ENCODE measurements at places on chromosomes 6 and 20.

DNA sequence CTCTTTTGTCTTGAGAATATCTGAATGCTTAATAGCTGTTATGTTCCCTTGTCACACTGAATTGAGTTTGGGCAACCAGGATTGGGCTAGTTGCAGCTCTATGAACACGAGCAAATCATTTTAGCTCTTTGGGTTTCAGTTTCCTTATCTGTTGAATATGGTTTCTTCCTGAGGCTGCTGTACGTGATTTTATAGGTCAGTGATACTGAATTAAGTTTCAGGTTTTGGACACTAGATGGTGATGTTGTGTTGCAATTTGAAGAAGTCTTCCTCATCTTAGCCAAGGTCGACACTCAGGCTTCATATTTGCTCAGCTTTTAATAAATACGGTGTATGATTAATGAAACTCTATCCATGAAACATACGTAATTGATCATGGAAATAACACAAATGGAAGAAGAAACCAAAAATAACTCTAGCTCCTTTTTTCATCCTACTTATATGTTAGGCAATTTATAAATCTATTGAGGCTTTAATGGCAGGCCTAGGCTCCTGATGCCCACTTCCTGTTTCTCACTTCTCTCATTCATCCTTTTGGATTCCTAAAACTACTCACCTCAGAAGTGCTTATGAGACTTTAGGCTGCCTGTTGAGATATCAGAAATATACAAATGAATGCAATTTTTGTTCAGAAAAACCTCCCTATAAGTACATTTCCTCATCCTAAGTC, 354.1 kb upstream of the MAP3K7 start:
- DNase-seq, result peak; percentile 35

GRCh38 chr6:111683749-111684267, 78.1 kb upstream of the TRAF3IP2 start:
- no peak for DNase-seq

- DNase-seq, result no peak
Observed at GRCh38 chr20:61644378-61645076, 392.5 kb downstream of the CDH4 start.

GRCh38 chr20:1322511-1323245, 6.3 kb downstream of the SDCBP2 start:
- no peak for DNase-seq

DNA sequence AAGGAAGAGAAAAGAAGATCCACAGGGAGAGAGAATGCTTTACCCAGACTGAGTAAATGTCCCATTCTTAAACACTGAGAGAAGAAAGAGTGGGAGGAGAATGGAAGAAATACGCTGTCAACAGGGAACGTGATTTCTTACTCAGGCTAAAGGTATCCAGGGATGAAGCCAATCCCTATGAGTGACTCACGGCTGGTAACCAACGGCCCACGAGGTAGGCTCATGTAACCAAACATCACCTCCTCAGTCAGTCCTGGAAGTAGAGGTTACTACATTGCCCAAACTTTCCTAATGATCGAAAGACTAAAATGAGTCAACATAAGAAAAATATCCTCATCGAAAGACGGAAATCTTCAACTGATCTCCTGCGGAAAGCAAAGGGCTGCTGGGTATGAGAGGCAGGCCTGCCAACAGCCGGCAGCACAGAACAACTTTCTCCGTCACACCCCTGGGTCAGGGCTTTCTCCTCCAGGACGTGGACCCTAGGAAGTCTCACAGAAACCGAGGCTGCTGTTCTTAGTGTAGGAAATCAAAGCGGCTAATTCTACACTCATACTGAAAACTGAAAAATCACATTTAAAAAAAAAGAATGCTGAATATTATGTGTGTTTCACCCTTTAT, 292.6 kb downstream of the GMDS start:
- no peak for DNase-seq

- DNase-seq, result no peak
Observed at GRCh38 chr6:11772109-11772825, 6.3 kb downstream of the ADTRP start.

DNA sequence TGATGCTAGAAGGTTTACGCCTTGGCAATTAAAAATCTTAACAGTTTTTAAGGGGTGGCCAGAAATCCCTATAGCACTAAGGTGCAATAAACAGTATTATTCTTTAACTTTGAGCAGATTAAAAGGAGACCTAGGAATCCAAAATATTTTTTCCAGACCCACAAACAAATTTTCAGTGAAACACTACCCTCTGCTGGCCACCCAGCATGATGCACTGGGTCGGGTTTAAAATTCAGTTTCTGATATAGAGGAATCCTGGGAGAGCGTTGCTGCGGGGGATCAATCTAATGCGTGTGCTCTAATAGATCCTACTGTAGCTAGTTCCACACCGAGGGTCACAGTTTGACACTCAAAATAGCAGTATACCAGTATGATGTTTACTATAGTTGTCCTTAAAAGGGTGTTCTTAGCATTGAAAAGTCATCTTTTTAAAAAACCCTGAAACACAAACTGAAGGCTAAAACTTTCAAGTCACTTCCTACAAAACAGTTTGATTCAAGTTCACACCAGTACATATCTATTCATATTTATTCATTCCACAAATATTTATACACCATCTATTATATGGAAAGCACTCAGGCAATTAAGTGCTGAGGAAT, 10.2 kb downstream of the UBE3D start:
- DNase-seq, result peak; percentile 36

DNA sequence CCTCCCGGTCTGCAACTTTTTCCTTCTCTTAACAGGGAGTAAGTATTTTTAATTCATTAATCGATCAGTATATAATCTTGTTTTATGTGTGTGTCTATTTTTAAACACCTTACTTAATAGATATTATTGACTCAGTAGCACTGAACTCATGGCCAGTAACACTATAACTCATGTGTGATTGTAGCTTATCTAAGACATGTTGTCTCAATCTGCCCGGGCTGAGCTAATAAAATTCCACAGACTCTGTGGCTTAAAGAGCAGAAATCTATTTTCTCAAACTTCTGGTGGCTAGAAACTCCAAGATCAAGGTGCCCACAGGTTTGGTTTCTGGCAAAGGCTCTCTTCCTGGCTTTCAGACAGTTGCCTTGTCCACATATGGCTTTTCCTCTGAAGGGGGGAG, 68.8 kb upstream of the TNFAIP3 start:
- DNase-seq, result no peak

DNA sequence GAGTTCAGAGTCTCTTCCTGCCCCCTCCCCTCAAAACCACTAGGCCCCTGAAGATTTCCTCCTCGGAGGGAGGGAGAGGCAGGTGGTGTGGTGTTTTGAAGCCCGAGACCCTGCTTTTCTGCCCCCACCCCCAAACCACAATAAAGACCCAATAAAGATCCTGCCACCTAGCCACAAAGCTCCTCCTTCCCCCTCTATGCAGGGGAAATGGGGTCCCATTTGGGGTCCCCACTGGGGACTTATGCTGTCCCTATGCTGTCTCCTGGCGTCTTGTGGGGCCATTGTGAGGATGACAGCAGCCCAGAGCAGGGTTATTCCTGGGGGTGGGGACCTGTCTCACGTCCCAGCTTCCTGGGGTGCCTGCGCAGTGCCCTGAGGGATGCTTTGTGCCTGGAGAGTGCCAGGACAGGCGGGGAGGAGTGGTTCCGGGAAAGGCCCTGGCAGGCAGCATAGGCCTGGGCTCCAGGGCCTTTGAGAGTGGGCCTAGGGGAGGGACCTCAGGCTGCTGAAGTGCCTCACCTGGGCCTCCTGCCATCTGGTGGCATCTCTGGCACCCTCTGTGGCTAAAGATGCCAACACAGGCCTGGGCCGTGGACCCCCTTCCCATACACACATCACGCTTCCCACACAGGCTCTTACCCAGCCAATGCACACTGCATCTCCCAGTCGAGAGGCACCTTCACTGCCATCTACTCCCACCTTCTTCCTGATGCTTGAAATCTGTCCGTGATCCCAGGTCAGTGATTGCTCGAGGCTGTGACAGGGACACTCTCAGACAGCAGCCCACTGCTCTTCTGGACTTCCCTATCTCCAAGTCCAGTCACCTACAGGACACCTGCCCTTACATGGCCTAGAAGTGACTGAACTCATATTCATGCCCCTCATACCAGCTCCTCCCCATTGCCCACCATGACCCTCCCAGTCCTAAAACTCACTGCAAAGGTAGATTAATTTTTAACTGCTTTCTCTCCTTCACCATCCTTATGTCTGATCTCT, 7.9 kb upstream of the ARMC12 start:
- DNase-seq, result no peak

DNA sequence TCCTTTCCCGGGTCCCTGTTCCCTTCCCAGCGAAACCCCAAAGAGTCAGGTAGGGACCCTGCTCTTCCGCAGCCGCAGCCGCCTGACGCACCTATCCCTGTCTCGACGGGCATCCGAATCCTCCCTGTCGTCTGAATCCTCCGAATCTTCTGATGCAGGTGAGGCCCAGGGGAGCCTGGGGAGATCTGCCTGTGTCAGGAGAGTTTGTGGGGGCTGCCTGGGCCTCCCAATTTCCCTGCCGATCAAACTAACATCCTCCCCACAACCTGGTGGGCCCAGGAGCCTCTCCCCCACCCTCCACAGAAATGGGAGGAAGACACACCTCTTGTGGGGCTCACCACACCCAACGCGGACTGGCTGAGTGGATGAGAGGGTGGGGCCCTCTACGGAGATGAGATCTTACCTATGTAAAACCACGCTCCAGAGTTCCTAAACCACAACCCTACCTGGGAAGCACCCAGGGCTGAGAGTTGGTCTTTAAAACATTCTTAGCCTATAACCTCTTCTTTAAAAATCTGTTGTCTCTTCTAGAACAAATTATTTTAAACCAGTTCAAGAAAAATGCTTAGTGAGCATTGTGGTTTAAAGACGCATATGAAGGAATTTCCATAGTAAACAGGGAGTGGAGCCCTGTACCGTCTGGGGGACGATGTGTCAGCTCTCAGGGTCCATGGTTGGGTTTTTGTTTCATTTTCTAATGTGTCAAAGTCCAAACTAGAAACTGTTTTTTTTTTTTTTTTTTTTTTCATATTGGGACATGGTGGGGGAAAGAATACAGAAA, 1.7 kb downstream of the CDC25B start:
- no peak for DNase-seq

DNA sequence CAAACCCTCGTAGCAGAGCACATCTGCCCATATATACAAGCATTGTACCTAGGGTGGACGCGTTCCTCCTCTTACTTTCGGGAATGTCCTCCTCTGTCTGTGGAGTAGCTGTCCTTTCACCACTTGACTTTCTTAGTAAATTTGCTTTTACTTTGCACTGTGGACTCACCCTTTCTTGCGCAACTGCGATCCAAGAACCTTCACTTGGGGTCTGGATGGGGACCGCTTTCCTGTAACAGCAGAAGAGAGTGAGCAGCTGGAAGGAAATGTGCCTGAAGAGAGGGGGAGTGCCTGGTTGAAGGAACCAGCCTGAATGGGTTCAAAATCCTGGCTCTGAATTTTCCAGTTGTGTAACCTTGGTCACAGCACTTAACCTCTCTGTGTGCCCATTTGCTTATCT, 40.1 kb upstream of the PMEPA1 start:
- no peak for DNase-seq

GRCh38 chr6:147486683-147487082, 21.8 kb upstream of the SAMD5 start:
- DNase-seq, result no peak

DNA sequence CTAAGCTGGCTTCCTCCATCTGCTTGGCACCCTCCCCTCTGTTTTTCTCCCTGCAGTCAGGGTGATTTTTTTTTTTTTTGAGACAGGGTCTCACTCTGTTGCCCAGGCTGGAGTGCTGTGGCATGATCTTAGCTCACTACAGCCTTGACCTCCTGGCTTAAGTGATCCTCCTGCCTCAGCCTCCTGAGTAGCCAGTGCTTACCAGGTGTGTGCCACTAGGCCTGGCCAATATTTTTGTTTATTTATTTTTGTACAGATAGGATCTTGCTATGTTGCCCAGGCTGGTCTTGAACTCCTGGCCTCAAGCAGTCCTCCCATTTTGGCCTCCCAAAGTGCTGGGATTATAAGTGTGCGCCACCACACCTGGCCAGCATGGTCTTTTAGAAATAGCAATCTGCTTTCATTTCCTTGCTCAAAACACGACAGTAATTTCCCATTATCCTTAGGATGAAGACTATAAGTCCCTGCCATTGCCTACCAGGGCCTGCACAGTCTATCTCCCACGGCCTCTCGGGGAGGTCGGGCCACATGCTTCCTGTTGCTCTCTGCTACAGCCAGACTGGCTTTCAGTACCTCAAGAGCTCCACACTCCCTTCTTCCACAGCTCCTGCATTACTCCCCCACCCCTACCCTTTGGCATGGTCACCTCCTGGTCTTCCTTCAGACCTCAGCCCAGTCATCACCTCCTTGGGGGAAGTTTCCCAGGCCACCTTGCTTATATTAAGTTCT, 11.1 kb upstream of the CD164 start:
- DNase-seq, result no peak

GRCh38 chr20:575230-575629, 31.6 kb upstream of the CSNK2A1 start:
- DNase-seq, result no peak

DNA sequence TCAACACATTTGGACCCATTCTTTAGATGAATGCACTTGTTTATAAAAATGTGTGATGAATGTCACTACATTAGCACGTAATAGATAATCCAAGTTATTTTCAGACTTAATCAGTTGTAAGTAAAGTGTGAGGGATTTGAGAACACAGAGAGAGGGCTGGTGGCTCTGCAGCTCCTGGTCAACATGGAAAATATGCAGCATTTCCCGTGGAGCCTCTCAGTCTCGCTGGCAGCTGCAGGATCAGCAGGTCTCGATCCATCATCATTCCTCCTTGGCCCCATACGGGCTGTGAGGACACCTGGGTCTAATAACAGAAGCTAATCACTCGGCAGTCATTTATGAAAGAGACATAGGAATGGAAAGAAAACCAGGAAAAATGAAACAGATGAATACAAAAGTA, 390.2 kb downstream of the PRKN start:
- DNase-seq, result no peak

- DNase-seq, result no peak
Observed at GRCh38 chr6:52352239-52353018, 9.5 kb upstream of the PAQR8 start.

GRCh38 chr20:51341581-51341980, 200.9 kb downstream of the NFATC2 start:
- no peak for DNase-seq

DNA sequence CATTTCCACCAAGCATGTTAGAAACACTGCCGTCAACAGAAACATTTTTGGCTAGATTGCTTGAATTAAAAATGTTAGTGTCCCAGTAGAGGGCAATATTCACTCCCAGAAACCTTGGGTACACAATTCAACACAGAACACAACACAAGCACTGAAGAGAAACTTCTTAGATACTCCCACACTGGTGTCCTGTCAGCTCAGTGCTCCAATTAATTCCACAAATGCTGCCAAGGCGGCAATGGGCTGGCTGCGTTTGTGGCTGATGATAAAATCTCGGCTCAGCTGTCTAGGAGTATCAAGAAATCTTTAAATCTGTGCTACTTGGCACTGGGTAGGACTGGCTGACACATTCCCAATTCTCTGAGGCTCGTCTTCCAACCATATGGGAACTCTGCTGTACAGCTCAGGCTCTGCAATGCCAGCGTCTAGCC, 39.3 kb downstream of the BEND3 start:
- DNase-seq, result no peak

- no peak for DNase-seq
Observed at GRCh38 chr20:15627501-15627903, 945.7 kb downstream of the KIF16B start.

GRCh38 chr20:49790077-49790798, 22.4 kb upstream of the SLC9A8 start:
- no peak for DNase-seq
